ENCODE measurements at places on chromosomes 3 and 15.

DNA sequence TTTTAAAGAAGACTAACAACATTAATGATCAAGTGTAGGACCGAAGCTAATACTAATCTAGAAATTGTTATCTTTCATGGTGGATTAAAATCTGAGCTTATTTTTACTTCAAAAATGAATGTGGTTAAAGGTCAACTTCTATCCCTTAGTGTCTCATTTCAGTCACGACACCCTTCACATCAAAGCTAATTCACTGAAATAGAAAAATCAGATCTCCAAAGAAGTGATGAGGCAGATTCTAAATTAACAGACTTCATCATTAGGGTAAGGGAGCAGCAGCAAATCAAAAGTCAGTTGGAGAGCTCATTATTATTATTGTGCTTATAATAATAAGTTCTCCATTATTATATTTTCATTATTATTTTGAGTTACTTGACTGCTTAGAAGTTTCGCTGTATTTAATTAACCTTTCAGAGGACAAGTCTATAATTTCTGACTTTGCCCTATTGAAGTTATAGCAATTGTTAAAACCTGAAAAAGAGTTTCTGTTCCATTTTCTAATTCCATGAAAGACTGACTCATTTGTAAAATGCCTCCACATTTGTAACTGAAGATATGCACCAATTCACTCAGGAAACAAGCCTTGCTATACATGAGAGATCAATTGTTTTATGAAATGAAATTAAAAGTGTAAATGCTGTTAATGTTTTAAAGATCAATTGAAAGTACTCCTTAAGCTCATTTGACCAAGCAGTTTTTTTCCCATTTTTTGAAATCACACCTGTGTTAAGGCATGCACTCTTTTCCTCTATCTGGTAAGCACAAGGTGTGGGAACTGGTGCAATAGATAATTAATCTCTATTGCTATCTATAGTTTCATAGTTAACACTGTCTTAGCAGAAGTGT, 23.1 kb upstream of the CMC1 start:
- no peak for DNase-seq

- DNase-seq, result no peak
Observed at GRCh38 chr15:56146756-56147155, 96.9 kb downstream of the RFX7 start.

DNA sequence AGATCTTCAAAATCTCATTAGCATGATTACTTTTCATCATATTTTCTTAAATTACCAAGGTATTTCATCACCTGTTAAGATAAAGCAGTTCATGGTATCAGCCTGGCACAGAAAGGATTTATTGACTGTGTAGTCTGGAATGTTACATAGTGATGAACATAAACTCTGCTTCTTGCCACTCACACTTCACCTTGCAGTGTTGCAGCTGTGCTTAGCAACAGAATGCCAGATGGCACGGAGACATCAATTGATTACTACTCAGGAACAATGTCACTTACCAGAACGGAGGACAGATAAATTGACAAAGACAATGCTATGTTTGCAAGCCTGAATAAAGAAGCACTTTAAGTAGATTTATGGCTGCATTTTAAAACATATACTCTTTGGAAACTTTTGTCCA, 15.0 kb upstream of the BCHE start:
- DNase-seq, result no peak

GRCh38 chr15:56356616-56357015, 8.6 kb upstream of the TEX9 start:
- DNase-seq, result no peak

- DNase-seq, result no peak
Observed at GRCh38 chr15:61943992-61944391, 116.3 kb downstream of the VPS13C start.

DNA sequence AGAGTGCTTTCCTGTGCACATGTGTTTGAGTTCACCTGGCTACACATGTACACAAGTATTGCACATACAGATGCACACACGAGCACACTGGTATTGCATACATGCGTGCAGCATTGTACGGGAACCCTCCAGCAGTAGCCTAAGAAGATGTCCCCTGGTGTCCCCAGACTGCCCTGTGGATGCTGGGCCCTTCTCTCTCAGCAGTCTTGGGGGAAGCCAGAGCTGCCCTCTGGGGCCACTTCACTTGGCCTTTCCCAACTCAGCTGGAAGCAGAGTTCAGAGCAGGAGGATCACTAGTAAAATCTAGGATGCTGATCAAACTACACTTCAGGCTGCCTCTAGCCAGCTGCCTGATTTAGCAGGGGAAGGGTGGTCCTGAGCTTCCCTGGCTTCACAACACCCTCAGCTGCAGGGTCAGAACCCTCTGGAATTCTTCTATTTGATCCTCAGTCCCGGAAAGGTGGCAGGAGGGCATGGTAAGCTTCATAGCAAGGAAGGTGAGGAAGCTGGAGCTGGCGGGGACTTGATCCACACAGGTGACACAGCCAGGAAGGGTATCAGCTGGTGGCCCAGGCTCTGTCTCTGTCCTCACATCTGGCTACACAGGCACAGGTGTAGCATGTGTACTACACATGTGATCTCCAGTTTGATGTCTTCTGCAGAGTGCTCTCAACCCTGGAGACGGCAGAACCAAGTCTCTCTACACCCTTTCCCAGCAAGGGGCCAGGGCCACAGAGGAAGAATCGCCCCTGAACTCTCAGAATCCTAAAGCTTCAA, 36.5 kb downstream of the KLF15 start:
- DNase-seq, result no peak

- DNase-seq, result no peak
Observed at GRCh38 chr15:25287823-25288222, 151.0 kb downstream of the UBE3A start.

DNA sequence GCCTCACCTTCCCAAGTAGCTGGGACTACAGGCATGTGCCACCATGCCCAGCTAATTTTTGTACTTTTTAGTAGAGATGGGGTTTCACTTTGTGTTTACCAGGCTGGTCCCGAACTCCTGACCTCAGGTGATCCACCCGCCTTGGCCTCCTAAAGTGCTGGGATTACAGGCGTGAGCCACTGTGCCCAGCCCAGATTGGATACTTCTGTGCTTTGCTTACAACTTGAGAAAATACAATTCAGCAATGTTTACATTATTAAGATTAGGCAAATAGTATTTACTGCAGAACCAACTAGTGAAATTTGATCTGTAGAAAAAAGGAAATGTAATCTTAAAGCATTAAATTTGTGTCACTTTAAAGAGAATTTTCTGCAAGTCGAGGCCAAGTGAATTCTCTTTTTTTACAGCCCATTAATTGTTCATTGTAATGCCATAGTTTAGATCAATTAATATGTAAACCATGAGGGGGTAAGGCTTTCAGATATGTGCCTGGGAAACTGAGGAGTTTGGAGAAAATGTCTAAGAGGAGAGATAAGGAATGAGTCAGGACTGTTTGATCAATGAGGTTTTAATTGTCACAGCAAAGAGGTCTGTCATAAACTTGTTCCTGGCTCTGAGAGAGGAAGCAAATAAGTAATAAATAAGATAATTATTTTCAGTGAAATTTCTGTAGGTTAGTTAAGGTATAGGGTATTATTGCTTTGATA, 15.3 kb downstream of the PYDC2 start:
- no peak for DNase-seq

DNA sequence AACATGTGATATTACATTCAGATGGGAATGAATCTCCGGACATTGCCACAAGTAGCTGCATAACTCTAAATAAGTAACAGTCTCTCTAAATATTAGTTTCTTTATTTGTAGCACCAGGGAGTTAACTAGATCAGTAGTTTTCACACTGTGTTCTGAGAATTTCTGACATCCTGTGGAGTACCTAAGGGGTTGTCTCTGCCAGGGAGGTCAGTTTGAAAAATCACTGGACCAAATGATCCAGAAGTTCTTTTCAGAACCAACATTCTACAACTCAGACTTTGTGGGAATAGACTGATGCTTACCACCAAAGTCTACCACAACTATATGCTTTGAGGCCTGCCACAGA, 9.0 kb upstream of the ILDR1 start:
- DNase-seq, result no peak

DNA sequence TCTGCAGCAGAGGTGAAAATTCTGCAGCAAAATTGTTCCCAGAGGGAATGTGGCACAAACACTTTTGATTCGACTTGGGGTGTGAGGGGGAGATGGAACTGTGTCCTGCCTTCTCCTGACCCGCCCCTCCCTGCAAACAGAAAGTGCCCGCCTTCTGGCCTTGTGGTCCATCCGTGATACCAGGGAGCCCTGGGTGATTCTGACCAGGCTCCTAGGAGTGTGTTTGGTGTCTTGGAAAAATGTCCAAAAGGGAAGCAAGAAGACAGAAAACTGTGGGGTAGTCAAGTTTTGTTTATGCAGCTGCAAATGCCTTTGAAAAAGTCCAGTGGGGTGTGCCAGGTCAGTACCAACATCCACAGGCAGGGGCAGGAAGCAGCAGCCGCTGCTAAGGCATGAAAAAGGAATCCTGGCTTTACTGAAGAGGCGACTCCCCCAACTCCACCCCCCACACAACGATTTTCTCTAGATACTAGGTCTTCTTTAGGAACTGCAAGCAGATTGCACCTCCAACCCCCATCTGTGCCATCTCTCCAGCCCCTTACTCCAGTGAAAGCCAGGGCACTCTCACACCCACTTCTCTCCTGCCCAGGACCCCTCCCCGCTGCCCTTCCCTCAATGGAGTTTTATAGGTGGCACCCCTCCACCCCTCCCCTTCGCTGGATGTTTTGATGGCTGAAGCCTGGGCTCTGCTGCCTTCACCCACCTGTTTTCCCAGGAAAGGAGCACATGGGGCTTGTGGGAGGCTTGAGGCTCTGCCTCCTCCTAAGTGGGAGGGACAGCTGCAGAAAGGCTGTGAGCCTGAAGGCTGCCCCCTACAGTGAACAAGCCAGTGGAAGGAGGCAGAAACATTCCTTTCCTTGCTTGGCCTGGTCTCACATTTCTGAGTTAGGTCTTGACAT, 82.4 kb upstream of the HERC1 start:
- DNase-seq, result no peak

- DNase-seq, result peak; percentile 45
Observed at GRCh38 chr3:51434746-51435327, 43.8 kb downstream of the RBM15B start.

DNA sequence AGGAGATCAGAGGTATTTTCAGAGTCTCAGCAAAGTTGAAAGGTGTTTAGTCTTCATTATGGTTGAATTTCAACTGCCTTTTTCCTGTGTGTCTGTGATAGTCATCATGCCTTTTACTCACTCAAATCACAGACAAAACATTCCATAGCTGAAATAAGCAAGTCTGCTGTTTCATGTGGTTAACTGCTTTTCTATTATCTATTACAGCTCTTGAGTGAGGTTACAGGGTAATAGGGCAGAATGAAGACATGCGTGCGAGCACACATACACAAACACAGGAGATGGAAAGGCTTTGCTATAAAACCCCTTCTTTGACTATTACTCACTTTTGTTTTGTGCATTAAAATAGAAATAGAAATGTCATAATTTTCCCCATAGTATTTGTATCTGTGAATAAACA, 192.6 kb upstream of the RARB start:
- no peak for DNase-seq

DNA sequence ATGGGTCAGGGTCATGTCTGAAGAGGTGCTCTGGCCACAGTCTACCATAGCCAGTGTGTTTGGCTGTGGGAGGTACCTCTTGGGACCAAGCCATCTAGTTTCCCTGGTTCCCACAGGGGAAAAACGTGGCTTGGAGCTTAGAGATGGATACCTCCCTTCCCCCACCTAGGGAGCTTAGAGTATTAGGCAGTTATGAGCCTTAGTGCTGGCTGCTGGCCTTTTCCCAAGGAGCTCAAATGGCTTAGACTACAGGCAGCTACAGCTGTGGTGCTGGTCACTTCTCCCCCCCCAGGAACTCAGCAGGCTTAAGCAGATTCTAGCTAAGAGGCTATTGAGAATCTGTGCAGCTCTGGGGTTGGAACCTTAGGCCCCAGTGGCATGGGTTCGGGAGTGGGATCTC, 591.2 kb downstream of the NSUN3 start:
- no peak for DNase-seq

DNA sequence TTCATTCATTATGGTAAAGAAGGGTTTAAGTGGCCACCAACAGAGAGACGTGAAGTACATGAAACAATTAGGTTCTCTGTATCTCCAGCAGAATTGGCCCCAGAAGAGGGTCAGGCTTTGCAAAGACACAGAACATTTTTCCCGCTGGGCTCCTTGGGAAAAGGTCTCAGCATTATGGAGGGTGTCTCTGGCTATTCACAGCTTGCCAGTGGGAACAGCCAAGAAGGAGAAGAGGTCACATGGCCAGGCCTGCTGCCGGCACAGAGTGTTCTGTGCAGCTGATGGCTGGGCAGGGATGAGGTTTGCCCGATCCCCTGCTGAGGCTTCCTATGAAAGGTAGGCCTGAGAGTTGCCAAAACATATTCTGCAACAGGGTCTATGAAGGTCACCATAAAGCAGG, 77.8 kb upstream of the LPP start:
- no peak for DNase-seq

DNA sequence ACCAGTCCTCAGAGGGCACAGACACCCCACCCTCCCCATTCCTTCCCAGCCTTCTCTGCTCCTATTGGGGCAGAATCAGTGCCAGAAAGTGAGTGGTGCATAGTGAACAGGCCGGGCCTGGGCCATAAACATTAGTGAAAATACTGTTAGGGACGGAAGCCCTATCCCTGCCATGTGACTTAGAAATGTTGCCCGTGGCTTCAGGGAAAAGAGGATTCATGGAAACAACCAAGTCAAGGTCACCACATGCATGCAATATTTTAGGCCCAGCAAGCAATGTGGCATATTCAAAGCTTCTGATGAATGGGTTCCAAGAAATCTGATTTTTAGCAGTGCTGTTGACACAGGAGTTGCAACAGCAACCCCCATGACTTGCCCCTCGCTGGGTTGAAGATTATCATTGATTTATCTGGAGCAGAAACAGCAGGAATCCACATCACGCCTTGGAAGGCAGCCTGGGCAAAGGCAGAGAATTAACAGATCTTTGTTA, 52.3 kb downstream of the CCNL1 start:
- no peak for DNase-seq

DNA sequence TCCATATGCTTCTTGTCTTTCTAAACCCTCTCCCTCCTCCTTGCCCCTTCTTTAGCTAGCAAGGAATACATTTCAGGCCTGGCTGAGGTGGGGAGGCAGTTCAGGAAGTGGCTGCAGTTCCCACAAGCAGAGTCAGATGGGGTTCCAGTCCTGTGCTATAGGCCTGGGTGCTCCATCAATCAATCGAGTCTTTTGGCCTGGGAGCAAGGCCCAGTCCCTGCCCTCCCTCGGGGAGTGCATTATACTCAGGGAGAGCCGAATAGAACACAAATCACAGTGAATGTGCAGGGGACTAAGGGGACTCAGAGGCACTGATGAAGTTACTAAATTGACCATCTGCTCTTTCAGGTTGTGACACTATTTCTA, 58.0 kb upstream of the HERC1 start:
- no peak for DNase-seq

- no peak for DNase-seq
Observed at GRCh38 chr3:48492461-48493202, 11.3 kb downstream of the SHISA5 start.

All from activated CD4-positive, alpha-beta T cell treated with anti-CD3 and anti-CD28 coated beads, Interleukin-2, amount 50 U/mL, for 4 hours (primary cell).